Osteoblast (primary cell): ENCODE measurements at places on chromosomes 2 and 18. TPM values are rescaled to one million over a fixed set of nuclear protein-coding genes. Genes with fewer than 3 reads are reported as not detected.

The ARL5A gene
- 44.8 and 47.8 TPM in 2 replicates for total RNA-seq

The ERBB4 gene
- under 0.01 TPM in 1 of 2 replicates, not detected in the other for total RNA-seq

The CD8B gene
- total RNA-seq = not detected in 2 replicates

The RASGRP3 gene
- 0.72 and 1.5 TPM in 2 replicates for total RNA-seq

The NEB gene
- 0.29 and 0.36 TPM in 2 replicates for total RNA-seq

The FSIP2 gene
- under 0.01 TPM in 2 replicates for total RNA-seq

The ANO7 gene
- total RNA-seq = 1.2 and 1.8 TPM in 2 replicates

The PLGLB2 gene
- total RNA-seq = 2.5 and 3.2 TPM in 2 replicates

The GALNT5 gene
- 56.5 and 75.7 TPM in 2 replicates for total RNA-seq

The PDE11A gene
- total RNA-seq = under 0.01 and 0.36 TPM in 2 replicates

The SCG2 gene
- total RNA-seq = 2.2 and 2.4 TPM in 2 replicates

The SRD5A2 gene
- not detected in 2 replicates for total RNA-seq

The KCNG3 gene
- under 0.01 TPM in 1 of 2 replicates, not detected in the other for total RNA-seq

The TRIM54 gene
- not detected in 2 replicates for total RNA-seq

The OSBPL6 gene
- total RNA-seq = 5.4 and 5.9 TPM in 2 replicates

The LRATD1 gene
- 5.8 and 10.0 TPM in 2 replicates for total RNA-seq

The TEX51 gene
- not detected in 2 replicates for total RNA-seq

The MYL1 gene
- total RNA-seq = not detected in 2 replicates

The VWC2L gene
- total RNA-seq = not detected in 2 replicates

The RAB11FIP5 gene
- 53.9 and 59.0 TPM in 2 replicates for total RNA-seq

The SERPINB5 gene
- not detected in 2 replicates for total RNA-seq

The POTEJ gene
- not detected in 2 replicates for total RNA-seq

The ACVR1 gene
- total RNA-seq = 52.5 and 53.9 TPM in 2 replicates

The UGT1A6 gene
- total RNA-seq = not detected in 2 replicates

The PELI1 gene
- total RNA-seq = 5.1 and 5.6 TPM in 2 replicates

The HRH4 gene
- under 0.01 TPM in 2 replicates for total RNA-seq

The CXCR2 gene
- not detected in 2 replicates for total RNA-seq

The MPV17 gene
- total RNA-seq = 98.8 and 112 TPM in 2 replicates

The TTC21B gene
- 25.7 and 29.8 TPM in 2 replicates for total RNA-seq

The GPR35 gene
- total RNA-seq = 1.1 and 1.5 TPM in 2 replicates
